ENCODE measurements at places on chromosomes 3 and 15.
A peak's percentile ranks its signal among the peaks of the same experiment; 100 is the strongest.

DNA sequence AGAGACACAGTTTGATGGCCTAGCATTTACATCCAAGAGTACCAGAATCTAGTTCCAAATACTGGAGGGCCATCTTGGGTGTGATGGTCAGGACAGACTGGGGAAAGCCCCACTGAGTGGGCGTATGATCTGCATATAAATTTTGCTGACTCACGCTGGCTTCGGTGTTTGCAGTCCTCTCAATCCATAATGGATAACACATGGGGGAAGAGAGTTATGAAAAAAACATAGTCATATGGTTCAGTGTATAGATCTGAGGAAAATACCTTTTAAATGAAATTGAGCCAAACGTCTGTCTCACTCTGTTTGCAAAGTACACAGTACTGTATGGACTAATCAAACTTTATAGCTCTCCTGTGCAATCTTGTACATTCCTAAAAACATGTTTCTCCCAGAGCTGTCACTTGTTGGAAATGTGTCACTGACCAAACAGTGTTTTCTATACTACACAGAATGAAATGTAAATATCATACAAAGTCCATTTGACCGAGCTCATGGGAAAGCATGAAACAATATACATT lies 125.3 kb upstream of the THBS1 start:
- DNase-seq = peak; percentile 56

GRCh38 chr3:71602256-71602655 lies 18.7 kb upstream of the FOXP1 start:
- no peak for DNase-seq

DNA sequence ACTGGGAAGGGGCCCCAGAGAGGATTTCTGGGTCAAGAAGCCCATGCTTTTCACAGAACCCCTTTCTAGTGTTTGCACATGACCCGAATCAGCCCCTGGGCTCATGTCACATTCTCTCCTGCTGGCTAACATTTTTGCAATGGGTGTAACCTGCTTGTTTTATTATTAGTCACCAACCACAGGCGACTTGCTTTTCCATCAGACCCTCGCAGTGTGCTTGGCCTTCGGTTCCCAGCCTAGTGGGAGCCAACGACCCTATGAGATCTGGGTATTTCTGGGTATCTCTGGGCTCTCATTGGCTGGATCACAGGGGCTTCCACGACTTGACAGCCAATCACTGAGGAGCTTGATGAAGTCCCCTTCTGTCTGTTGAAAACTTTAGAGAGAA lies 11.0 kb upstream of the FBLN2 start:
- DNase-seq = peak; percentile 96

- DNase-seq = no peak
These were observed 5.6 kb downstream of the CIB1 start for GRCh38 chr15:90227816-90228772.

GRCh38 chr3:85660451-85660850 lies 701.7 kb downstream of the CADM2 start:
- DNase-seq = no peak

DNA sequence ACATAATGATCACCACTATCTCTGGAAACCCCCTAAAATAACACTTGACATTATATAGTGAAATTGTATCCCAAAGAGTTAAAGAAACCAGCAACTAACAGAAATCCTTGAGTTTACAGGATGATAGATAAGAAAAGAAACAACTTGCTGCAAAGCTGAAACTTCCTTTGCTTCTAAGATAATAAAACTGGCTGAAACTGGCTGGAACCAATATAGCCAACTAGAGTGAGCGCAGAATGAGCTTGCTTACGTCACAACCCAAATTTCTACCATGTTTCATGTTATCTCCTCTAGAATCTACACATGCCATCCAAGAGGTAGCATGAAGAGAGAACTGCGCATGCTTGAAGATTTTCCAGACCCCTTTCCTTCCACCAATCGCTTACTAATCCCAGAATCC lies 83.8 kb upstream of the ACTC1 start:
- no peak for DNase-seq

DNA sequence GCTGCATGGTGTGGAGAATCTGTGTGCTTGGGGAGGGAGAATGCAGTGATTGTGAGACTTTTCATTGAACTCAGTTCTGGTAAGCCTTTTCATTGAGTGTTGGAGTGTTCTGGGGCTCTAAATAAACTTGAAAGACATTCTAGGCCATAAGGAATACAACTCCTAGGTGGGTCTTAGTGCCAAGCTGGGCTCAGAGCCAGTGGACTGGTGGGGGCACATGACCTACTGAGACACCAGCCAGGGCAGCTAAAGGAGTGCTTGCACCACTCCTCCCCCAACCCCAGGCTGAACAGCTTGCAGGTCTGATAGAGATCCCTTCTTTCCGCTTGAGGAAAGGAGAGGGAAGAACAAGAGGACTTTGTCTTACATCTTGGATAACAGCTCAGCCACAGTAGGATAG lies 21.7 kb upstream of the KPNA4 start:
- DNase-seq = no peak

- DNase-seq = no peak
These were observed 79.6 kb downstream of the CGNL1 start for GRCh38 chr15:57455929-57456328.

- DNase-seq = peak; percentile 49
These were observed 520.6 kb downstream of the MFSD1 start for GRCh38 chr3:159322322-159322939.

DNA sequence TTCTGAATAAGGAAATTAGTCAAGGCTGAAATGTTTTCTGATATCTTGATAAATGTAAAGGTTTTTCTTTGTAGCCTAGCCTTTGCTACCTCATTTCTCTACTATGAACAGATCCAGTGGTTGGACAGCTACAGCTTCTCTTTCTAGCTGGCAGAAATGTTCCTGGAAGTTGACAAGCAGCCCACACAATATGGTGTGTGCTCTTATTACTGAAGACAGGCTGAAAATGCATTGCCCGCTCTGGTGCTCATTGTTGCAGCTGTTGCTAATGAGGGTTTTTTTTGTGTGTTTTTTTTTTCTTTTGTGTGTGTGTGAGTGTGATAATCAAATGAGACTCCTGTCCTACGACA lies 844.3 kb upstream of the SEMA6D start:
- DNase-seq = no peak

- DNase-seq = no peak
These were observed 151.6 kb upstream of the CTDSPL start for GRCh38 chr3:37709946-37710640.

DNA sequence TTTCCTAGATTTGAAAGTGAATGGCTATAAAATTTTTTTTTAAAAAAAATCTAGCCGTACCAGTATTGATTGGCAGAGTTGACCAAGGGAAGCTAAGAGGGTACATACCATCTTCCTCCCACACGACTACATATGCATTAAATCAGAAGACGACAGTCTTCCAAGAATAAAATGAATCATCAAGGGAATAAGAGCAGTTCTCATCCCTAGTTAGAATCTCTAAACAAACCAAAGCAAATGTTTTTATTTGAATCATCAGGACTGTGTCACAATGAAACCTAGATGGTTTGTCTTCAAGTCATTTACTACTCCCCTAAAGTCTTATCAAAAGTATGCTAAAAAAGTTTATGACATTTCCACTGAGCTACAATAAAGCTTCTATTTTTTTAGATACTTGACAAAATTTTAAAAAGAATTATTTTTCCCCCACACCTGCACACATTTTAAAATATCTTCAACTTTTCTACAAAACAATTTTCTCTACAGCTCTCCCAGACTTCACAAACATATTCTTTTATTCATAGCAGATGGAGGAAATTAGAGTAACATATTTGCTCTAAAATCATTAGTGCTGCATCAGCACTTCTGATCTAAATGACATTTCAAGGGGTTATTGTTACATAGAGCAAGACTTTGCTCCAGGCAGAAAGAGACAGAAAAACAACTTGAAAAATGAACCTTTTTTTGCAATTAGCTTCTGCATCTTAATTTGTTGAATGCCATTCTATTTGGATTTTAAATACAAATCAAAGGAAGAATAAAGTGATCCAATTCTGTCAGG lies 547.1 kb downstream of the FHIT start:
- peak; percentile 13 for DNase-seq

- no peak for DNase-seq
These were observed 61.8 kb upstream of the P3H2 start for GRCh38 chr3:190182418-190183043.

DNA sequence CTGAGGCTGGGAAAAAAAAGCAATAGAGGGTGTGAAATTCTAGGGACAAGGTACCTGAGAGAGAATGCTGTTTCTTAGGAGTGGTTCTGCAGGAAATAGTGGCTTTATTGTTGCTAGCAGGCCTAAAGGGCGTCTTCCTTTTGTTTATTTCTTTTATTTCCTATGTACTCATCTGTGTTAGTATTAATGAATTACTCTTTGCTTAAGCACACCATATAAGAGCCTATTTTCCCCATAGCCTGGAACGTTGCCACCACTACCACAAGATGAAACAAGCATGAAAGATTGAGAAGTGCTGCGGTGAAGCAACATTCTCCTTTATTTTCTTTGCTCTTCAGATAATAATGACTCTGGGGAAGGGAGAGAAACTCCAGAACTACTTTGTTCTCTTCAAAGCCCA lies 21.3 kb upstream of the GOLIM4 start:
- DNase-seq = no peak

- DNase-seq = peak; percentile 62
These were observed 425.8 kb downstream of the ERC2 start for GRCh38 chr3:56042326-56042951.

DNA sequence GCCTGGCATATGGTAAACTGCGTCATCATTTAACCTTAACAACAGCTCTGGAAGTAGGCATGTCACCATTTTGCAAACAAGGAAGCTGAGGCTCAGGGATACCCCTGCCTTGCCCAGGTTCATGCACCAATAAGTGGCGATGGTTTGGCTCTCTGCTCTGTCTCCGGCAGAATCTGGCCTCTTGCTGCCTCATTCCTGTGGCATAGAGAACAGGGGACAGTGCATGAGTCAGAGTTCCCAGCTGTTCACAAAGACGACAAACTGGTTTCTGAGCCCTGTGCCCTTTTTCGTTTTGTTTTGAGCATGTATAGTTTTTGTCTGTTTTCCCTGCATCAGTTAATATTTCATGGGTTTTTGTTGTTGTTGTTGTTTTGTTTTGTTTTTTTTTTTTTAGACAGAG lies 236.8 kb downstream of the OPA1 start:
- DNase-seq = peak; percentile 87

DNA sequence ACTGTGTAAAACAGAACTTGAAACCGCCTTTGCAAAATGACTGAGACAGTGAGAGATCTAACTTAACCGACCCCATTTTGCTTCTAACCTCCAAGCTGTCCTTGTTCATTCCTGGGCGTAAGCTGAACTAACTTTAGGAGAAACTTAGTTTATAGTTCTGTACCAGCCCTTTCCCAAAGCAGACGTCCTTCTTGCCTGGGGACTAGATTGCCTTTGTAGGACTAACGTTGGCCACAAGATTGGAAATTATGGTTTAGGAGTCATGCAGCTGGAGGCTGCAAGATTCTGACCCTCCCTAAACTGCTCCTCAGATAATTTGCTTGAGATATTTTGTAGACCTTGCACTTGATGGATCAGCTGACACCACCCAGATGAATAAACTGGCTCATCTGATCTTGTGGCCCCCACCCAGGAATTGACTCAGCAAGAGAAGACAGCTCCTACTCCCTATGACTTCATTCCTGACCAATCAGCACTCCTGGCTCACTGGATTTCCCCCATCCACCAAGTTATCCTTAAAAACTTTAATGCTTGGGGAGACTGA lies 219.9 kb upstream of the PROK2 start:
- DNase-seq = peak; percentile 23

DNA sequence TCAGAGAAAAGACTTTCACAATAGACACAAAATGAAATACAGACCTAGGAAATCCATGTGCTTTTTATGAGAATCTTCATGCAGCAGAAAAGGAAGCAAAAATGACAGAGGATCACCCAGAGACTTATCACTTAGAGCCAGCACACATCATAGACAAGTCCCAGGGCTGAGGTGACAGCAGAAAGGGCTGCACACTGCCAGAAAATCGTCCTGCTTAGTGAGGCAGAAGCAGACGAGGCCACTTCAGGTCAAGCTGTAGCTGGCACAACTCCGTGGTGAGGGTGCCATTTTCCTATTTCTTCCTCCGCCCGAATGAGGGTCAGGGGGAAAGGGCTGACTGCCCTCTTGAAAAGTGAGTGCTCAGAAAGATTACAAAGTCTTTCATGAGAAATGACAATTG lies 95.9 kb upstream of the TNIK start:
- no peak for DNase-seq

DNA sequence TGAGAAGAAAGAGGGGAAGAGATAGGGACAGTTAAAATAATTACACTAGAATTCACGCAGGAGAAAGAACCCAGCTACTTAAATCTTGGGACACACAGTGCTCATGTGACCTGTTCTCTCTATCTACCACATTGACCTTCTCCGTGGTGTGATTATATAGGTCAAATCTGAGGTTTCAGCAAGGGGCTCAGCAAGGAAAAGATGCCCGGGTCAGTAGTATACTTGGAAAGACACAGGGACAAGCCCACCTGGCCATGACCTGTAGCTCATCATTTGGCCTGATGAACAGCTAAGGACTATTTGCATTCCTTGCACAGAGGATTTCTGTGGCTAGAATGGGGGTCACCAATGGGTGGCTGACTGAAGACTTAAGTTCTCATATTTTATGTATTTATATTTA lies 71.9 kb downstream of the SSR3 start:
- no peak for DNase-seq

DNA sequence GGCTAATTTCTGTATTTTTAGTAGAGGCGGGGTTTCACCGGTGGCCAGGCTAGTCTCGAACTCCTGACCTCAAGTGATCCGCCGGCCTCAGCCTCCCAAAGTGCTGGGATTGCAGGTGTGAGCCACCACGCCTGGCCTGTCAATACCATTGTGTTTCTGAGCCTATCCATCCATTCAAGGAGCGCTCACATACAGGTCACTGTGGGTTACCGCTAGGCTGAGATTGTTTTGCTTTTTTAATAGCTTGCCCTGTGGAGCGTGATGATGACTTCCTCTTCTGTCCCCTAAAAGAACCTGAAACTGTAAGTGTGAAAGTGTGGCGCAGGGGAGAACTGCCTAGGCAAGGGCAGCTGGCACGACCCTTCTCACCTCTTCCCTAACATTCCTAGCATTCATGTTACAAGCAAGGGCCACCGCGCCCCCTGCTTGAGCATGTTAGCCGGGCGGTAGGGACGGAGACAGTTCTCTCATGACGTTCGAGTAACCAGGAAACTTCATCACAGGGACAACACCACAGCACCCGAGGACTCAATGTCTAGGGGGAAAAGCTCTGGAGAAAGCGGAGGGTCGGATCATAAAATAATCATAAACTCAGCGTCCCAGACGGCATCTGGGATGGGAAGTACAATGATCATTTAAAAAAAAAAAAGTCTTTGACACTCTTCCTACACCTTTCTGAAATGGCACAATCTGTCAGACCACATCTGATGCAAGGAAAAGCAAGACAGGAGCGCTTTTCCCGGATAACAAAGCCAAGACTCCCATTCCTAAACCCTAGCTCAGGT lies 790 bp downstream of the LAMP3 start:
- no peak for DNase-seq

- no peak for DNase-seq
These were observed 199.8 kb downstream of the UBE2E2 start for GRCh38 chr3:23402728-23403492.

DNA sequence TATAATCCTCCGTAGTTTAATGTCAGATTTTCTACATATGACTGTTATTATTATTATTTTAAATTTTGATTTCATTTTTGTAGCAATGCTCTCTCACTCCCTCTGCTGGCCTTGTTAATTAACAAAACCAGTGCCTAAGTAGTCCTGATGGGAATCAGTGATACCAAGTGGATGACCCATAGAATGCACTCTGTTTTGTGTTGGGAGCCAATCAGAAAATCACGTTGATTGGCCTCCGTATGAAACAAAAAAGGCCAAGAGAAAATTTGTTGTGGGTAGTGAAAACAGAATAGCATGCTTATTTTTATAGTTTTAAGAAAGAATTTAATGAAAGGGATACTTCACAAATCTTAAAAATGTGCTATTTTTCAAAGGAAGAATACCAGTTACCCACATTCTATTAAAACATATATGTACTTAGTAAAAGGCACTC lies 34.4 kb upstream of the MEIS2 start:
- DNase-seq = peak; percentile 73

All from AG08395 (cell line).